ENCODE measurements at places on chromosomes 12 and 14.

- no peak for DNase-seq
Observed at GRCh38 chr14:72350215-72350614, 418.0 kb downstream of the RGS6 start.

- no peak for DNase-seq
Observed at GRCh38 chr12:32736445-32736844, 19.3 kb downstream of the YARS2 start.

DNA sequence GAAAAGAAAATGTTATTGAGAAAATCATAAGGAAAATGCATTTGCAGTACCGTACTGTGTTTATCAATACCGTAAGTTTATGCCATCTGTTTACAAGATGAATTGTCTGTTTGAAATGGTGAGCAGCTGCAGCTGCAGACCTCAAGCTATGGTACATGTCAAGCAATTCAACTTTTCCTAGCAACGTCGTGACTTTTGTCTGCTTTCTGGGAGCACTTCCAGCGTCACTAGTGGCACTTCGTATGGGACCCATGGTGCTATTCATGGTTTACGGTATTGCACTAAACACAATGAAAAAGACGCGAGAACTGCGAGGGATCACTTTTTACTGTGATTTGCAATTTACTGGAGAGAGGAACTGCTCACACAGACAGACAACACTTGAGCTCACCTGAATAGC, 160.8 kb downstream of the UNC79 start:
- DNase-seq, result no peak

GRCh38 chr12:101257357-101257756, 22.5 kb upstream of the UTP20 start:
- no peak for DNase-seq

- peak; percentile 73 for DNase-seq
Observed at GRCh38 chr14:103854822-103855733, 7.7 kb upstream of the PPP1R13B start.

- DNase-seq, result no peak
Observed at GRCh38 chr12:52419656-52420055, 13.5 kb upstream of the KRT82 start.

- DNase-seq, result no peak
Observed at GRCh38 chr12:103327676-103328075, 168.1 kb downstream of the C12orf42 start.

- DNase-seq, result no peak
Observed at GRCh38 chr12:1907652-1908611, 10.5 kb downstream of the CACNA2D4 start.

DNA sequence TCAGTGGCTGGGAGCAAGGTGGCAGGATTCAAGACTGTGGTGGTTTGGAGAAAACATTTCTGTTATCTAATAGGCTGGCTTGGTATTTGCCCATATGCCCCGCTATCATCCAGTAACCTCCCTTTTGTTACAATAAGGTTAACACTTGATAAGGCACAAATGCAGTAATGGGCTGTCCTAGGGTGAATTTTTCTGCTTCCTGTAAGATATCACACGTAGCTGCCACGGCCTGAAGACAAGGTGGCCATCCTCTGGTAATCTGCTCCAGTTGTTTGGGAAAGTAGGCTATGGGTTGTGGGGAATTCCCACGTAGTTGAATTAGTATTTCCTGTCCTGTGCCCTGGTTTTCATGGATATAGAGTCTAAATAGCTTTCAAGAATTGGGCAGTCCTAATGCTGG, 23.1 kb downstream of the ANG start:
- DNase-seq, result no peak

DNA sequence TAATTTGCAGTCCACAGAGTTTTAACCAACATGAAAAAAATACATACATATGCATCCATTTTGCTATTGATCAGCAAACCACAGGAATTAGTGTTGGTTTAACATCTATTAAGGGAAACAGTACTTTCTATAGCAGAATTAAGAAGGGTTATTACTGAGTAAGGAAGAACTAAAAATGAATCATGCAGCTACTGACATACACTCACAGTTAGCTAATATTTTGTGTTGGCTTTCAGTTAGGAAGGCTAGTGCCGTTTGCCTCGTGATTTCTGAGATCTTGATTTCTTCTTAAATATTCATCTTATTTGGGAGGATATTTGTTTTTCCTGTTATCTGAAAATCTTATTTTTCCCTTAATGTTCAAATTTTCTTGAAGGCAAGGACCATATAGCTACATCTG, 423.4 kb downstream of the NOVA1 start:
- no peak for DNase-seq

DNA sequence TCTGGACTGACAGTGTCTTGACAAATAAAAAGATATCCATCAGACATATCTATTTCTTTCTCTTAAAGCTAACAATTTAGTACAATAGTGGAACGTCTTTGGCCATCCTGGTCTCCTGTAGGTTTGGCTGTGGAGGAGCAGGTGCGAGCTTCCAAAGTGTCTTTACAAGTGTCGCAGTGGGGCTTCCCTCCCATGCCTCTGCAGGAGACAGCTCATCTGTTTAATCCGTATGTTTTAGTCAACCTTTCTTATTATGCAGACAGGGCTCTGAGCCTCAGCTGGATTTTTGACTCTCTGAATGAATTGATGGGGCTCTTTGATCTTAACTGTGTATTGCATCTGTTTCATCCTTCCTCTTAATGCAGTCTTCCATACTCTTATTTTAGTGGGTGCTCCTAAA, 57.5 kb downstream of the RMST start:
- peak; percentile 62 for DNase-seq
